ENCODE measurements at places on chromosomes 6 and 20. TPM values are rescaled to one million over a fixed set of nuclear protein-coding genes. Genes with fewer than 3 reads are reported as not detected.

BCAS1 gene
- total RNA-seq, result 0.41 TPM

BPI gene
- not detected for total RNA-seq

ANGPT4 gene
- 0.03 TPM for total RNA-seq

SAMD5 gene
- 0.62 TPM for total RNA-seq

HLA-DRA gene
- not detected for total RNA-seq

ADGRF5 gene
- not detected for total RNA-seq

LPA gene
- 0.07 TPM for total RNA-seq

MATN4 gene
- total RNA-seq, result 0.09 TPM

ACTL10 gene
- total RNA-seq, result not detected

PACRG gene
- 0.13 TPM for total RNA-seq

GSTA3 gene
- not detected for total RNA-seq

ZMYND8 gene
- total RNA-seq, result 13.6 TPM

TM9SF4 gene
- 36.9 TPM for total RNA-seq

FAM50B gene
- total RNA-seq, result 7.4 TPM
